ENCODE measurements at places on chromosomes 5 and 9.
A peak's percentile ranks its signal among the peaks of the same experiment; 100 is the strongest.

GRCh38 chr9:73640971-73641370, 489.3 kb downstream of the ANXA1 start:
- no peak for DNase-seq

- DNase-seq = no peak
These were observed 124.2 kb downstream of the WNK2 start for GRCh38 chr9:93308158-93308602.

- no peak for DNase-seq
These were observed 234.4 kb upstream of the MPDZ start for GRCh38 chr9:13513716-13514444.

GRCh38 chr5:160118349-160119141, 705 bp downstream of the PWWP2A start:
- peak; percentile 78 for DNase-seq

DNA sequence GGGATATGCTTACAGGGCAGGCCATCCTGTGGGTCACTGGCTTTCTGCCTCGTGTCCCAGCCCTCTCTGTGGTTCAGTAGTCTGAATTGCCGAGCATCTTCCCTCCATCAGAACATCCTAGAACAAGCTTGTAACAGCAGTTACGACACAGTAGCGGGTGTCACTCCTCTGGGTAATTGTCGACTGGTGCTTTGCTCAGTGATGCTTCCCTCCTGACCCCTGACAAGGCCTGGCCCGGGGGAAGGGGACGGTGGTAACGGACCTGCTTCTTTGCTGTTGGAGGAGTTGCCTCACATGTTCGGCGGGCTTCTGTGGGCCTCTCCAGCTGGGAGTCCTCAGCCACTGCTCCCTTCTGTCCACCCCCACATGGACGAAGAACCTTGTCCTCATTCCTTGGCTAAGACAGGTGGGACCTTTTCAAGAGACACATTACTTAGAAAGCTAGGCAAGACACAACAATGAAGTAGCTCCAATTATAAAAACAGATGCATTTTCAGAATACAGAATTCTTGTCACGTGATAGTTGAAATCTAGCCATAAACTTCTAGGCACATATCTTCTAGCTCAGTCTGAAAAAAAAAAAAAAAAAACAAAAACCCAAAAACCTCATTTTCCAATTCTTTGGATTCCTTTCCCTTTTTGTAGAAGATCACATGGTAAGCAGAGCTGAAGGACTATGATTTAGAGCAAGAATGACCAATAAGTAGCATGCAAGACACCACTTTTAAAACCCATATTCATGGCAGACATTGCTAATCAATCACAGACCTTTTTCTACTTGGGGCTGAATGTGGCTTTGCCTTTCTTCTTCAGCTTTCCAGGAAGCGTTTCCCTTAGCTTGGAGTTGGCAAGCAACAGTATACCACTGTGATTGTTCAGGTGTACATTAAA, 25.0 kb downstream of the HMCN2 start:
- DNase-seq = no peak

GRCh38 chr9:109857336-109857735, 77.3 kb downstream of the PALM2AKAP2 start:
- no peak for DNase-seq

GRCh38 chr5:176162198-176162597, 76.0 kb upstream of the SIMC1 start:
- DNase-seq = no peak

DNA sequence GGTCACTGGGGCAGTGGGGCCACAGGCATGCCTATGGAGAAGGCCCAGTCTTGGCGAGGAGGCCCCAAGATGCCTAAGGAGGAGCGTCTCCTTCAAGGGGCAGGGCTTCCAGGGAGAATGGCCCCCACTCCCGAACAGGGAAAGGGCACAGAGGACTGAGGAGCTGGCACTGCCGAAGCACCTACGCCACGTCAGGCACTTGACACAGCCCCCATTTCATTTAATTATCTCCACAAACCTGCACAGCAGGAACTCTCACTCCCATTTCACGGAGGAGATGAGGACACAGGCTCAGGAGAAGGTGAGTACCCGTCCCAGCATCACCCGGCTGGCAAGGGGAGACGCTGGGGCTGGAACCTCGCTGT, 26.0 kb downstream of the EGR1 start:
- DNase-seq = no peak

GRCh38 chr5:58122157-58122556, 337.7 kb downstream of the PLK2 start:
- DNase-seq = no peak

- DNase-seq = no peak
These were observed 26.8 kb upstream of the PHF2 start for GRCh38 chr9:93549611-93550010.

DNA sequence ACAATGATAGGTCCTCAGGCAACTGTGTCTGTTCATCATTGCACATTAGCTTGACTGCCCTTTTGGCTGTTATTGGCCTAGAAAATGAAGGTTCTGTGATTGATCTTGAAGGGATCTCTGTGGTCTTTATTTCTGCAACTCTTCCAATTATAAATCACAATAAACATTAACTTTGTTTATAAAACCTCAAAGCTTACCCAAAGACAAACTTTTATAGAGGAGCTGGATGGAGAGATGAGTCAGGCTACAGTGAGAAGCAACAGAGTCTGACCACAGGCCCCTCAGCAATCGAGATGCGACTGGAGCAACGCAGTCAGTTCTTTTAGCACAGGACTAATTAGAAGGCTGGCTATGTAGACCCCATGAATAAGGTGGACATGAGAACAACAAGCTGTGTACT, 5.3 kb downstream of the MACROH2A1 start:
- no peak for DNase-seq

- peak; percentile 56 for DNase-seq
These were observed 1.3 kb upstream of the SNX2 start for GRCh38 chr5:122773619-122774018.

DNA sequence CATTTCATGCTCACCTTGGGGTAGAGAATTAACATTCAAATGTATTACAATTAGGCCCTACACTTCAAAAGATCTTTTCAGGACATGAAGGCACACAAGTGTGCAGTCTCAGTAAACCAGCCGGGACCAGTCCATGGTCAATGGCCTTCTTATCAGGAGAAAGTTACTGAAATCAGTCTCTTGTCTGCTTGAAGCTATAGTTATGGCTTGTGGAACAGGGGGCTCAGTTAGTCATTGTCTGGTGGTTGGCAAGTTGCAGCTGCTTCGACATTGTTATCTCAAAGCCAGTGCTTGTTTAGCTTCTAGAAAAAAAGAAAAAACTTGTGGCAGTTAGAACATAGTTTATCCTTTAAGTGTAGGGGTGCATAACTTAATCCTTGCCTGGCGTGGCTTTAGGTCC, 213.1 kb upstream of the ACO1 start:
- no peak for DNase-seq

GRCh38 chr5:83474161-83474796, 2.7 kb downstream of the VCAN start:
- peak; percentile 89 for DNase-seq
